Common myeloid progenitor, CD34-positive (primary cell): ENCODE measurements at places on chromosomes 3 and 15.
A peak's percentile ranks its signal among the peaks of the same experiment; 100 is the strongest.

- no peak for DNase-seq
These were observed 44.8 kb downstream of the HCN4 start for GRCh38 chr15:73323956-73324355.

DNA sequence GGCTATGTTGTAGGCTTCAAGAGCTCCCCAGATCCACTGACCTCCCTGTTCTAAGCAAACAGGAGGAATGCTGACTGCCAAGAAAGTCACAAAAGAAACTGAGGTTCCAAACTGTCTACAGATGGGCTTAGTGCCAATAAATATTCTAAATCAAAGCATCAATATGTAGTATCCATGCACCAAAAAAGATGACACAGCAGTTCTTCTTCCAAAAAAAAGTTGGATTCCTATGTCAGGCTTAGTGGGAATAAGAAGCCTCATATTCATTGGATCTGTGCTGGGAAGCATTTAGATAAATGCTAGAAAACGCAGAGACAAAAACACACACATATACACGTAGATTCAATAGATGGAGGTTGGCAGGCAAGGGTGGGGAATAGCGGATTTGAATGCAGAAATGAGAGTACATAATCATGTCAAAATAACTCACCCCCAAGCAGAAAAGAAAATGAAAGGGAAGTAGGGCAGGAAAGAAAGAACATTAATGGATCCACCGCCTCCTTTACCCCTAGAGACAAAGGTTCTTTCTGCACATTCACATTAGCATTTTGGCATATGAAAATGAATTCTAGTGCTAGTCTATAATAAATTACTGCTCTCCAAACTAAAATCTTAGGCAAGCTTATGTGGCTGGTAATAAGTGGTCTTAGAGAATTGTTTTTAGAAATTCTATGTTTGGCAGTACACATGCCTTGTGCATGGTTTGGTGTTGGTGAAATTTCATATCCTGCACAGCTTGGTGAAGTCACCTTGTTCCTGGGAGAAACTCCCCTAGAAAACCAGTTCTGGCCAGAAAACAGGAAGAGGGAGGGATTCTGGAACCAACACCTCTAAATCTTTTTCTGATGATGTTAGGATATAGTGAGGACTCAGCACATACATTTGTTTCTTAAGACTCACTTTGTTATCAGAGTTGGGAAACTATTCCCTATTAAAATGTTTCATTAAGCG, 283.4 kb downstream of the LSAMP start:
- no peak for DNase-seq

- DNase-seq: peak; percentile 74
These were observed 30.3 kb downstream of the CDC25A start for GRCh38 chr3:48157950-48158376.

DNA sequence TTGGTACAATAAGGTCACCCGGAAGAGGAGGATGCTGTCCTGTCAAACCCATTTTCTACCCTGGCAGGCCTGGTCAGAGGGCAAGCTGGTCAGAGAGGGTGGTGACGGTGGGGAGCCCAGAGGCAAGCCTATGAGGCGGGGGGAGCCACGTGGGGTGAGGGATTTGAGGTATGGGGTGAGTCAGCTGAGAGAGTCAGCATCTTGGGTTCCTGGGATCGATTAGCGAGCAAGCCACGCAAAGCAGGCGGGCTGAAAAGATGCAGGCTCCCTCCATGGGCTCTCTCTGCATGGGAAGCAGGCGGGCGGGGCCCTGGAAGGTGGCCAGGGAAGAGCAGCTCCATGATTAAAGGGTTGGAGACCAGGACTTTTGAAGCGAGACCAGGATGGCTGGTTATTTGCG, 48.1 kb downstream of the MAGEF1 start:
- DNase-seq: no peak

DNA sequence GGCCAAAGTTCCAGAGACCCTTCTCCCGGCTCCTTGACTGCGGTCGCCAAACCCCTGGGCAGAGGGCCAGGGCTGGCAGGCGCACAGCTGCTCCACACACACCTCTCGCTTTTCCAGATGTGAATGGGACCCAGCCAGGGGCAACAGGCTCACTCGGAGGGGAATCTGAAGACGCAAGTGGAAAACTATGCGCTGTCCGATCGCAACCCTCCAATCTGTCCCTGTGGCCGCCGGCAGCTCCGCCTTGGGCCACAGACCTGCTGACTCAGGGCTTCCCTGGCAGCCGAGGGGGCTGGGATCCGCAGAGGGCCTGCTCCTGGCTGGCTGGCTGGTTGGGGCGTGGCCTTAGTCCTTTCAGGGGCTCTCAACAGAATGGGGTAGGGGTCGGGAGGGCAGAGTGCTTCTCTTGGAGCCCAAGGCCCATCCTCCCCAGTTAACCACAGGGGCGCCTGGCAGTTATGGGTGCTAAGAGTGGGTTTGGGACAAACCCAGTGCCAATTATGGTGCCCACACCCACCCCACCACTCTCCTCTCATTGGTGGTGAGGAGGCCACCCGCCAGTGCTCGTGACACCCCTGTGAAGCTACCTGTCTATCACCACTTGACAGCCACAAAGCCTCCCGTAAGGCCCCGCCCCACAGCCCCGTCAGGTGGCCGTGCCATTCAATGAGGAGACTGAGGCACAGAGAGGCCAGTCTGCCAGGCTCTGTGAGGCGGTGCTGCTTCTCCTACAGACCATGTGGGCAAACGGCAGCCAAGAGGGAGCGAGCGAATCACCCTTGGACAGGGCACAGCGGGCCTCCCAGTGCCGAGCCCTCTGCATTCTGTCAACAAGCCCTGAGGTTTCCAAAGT, 53.8 kb downstream of the IQSEC1 start:
- no peak for DNase-seq

DNA sequence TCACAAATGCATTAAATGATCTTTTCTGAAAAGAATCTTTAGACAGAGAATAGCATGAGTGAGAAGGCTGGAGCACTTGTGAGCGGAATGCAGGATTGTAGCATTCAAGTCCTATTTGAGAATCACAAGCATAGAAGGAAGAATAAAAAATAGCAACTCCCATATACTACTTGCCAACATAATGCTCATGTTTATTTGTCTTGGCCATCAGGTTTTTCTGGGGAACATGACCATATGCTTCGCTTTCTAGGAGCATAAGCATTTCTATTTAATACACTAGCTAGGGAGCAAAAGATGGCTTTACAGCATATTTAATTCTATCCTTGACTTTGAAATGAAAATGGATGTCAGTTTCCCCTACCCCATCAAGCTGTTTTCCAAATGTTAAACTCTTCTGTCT, 170.3 kb upstream of the MITF start:
- no peak for DNase-seq

GRCh38 chr3:133914839-133915600, 19.3 kb upstream of the RAB6B start:
- no peak for DNase-seq

DNA sequence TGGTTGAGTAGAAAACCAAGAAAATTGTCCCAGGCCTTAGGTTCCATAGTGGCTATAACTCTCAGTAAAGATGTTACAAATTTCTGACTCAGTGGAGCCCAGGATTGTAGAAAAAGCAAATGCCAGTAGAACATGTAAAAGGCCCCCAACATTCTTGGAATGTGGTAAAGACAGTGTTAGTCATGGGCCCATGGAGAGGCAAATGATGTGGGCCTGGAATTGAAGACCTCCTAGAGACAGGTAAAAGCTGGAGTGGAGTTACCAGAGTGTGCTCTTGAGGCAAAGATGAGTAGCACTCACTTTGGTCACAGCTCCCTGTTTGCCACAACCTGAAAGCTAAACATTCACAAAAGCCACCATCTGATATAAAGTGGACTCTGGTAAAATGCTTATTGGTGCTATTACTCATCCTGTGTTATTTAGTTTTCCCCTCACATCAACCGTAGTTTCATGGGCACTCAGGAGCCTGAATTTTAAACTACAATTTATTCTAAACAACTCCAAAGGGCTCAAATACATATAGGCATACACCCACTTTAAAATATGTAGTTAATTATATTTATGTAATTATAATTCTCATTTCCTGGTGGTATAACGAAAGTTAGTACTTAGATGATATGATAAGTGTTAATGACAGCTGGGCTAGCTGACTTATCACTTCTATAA, 359.6 kb upstream of the NECTIN3 start:
- no peak for DNase-seq

GRCh38 chr3:105788593-105788992, 80.2 kb downstream of the CBLB start:
- no peak for DNase-seq

GRCh38 chr3:84039099-84039498, 919.7 kb upstream of the CADM2 start:
- no peak for DNase-seq

DNA sequence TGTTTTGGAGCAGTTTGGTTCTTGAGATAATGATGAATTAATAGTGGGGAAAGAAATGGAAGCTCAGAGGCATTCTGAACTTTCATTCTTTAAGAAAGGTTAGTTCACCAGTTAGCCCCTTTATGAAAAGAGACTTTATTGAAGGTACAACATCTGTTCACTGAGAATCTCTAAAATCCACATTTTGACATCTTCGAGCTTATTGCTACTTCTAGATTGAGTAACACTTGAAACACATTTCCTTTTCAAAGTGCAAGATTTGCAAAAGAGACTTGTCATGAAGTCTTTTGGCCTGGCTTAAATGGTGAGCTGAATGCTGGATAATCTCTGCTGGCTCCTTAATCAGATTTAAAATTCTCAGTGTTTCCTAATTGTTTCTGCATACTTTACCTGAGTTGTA, 42.3 kb downstream of the RAB8B start:
- no peak for DNase-seq

DNA sequence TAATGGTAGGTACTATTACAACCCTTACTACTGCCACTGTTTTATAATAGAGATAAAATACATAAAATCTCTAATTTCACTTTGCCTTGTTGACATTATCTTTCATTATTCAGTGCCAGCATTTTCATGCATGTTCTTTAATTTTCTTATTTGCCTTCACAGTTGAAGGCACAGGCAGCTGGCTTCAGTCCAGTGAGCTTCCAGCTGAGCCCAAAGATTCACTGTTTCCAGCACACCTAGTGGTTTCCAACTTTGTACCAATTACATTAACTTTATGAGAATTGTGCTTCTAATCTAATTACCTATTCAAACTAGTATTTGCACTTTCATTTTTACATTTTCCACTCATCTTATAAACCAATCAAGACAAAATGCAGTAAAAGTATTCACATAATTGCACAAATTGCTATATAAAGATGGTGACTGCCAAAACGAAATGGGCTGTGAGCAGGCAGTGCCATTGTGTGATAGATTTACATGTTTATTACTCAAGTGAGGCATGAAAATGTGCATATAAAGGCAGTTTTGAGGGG, 228.3 kb downstream of the MFSD1 start:
- no peak for DNase-seq

DNA sequence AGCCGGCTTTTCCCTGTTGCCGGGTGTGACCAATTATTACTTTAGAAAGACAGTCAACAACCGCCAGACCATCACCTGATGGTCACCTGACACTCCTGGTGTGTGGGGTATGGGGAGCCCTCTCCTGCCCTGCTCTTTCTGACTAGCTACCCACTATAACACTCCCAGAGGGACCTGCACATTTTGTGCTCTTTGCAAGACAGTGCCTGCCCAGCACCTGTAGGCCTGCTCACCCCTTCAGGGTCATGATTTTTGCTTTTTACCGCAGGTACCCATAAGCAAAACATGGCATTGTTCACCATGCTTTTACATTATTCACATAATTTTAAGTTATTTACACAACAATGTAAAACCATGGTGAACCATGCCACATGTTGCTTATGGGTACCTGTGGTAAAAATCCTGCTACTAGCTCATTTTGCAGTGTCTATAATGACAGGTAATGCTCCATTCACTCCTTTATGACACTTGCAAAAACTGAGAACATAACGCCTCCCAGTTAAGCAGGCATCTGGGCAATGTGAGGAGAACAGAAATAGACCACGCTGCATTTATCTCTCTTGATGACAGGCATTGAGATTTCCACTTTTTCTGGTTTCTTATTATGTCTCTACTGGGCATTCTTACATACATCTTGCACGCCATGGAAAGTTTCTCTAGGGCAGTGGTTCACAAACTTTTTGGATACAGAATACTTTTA, 9.9 kb downstream of the CCRL2 start:
- no peak for DNase-seq
